Heart left ventricle (tissue), 16 donors: ENCODE measurements at places on chromosomes 5 and 9. TPM values are rescaled to one million over a fixed set of nuclear protein-coding genes. Genes with fewer than 3 reads are reported as not detected.

DNA sequence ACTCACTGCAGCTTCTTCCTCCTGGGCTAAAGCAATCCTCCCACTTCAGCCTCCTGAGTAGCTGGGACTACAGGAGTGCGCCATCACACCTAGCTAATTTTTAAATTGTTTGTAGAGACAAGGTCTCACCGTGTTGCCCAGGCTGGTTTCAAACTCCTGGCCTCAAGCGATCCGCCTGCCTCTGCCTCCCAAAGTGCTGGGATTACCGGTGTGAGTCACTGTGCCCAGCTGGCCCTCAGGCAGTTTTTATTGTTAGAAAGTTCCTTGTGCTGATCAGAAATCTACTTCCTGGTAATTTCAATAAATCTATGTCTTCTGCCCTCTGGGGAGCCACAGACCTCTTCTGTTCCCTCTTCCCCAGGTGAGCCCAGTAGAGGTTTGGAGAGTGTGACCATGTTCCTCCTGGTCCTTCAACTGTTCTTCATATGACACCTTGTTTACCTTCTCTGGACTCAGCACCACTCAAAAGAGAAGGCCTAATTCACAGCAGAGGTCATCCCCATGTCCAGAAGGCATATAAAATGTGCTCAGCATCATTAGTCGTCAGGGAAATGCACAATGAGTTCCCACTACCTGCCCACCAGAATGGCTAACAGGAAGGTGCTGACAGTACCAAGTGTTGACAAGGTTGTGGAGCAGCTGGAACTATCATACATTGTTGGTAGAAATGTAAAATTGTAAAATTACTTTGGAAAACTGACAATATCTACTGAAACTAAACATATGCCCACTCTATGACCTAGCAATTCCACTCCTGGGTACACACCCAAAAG is 10.4 kb downstream of the TMOD1 start:
- no peak for DNase-seq

DNA sequence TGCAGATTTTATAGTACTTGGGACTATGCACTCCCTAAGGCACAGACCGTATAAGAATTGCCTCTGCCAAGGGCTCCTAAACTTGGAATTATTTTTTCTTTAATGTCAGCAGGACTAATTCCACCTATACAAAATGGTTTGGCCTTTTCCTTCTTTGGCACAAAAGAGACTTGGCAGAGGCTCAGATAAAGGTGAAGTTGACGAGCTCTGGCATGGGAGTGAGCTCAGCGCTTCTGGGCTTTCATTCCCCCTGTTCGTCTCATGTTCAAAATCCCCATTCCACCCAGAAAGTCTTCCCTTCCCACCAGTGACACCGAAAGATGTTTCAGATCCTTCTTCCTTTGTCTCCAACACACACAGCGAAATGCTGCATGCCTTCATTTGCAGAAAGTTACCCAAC is 61.2 kb downstream of the F2RL2 start:
- no peak for DNase-seq

Gene TAF1L
- polyA plus RNA-seq = not detected

DNA sequence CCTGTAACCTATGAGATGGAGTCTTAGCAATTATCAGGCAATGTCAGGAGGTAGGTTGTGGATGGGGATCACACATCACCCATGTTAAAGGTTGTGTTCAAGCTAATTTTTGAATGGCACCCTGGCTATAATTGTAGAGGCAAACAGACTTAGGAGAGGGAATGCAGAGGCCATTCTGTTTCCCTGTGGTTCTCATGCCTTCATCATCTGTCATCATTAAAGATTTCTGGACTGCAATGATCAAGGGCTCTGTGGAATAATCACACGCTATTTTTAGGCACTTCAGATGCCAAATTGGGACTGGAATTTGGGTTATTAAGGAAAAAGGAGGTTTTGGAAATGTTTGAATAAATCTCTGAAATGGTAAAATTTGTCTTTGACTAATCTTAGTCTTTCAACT is 1065.4 kb downstream of the TAF11L14 start:
- DNase-seq = no peak

DNA sequence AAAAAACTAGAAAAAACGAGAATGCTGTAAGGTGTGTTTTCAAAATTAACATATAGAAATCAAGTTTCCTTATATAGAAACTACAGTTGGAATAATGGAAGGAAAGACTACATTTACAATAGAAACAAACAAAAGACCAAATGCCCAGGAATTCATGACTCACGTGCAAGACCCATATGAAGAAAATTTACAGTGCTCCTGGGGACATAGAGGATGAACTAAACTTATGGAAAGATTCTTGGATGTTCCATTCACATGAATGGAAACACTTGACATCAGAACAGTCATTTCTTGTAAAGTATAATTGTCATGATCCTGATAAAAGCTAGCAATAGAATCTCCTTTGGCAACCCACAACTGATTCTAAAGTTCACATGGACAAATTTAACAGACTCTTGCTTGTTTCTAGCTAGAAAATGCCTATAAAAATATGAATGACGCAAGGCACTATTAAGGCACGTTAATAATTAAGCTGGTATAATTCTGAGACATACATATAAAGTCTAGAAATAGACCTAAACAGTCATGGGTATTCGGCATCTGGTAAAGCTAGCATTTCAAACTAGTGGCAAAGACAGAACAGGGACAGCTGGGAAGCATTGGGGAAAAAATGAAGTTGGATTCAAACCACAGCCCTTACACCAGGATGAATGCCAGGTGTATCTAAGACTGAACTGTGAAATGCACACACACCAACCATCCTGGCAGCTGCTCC is 5.1 kb upstream of the ZFP62 start:
- no peak for DNase-seq

Gene GARIN3
- not detected for polyA plus RNA-seq

Gene TRIP13
- 1.8 TPM for polyA plus RNA-seq

DNA sequence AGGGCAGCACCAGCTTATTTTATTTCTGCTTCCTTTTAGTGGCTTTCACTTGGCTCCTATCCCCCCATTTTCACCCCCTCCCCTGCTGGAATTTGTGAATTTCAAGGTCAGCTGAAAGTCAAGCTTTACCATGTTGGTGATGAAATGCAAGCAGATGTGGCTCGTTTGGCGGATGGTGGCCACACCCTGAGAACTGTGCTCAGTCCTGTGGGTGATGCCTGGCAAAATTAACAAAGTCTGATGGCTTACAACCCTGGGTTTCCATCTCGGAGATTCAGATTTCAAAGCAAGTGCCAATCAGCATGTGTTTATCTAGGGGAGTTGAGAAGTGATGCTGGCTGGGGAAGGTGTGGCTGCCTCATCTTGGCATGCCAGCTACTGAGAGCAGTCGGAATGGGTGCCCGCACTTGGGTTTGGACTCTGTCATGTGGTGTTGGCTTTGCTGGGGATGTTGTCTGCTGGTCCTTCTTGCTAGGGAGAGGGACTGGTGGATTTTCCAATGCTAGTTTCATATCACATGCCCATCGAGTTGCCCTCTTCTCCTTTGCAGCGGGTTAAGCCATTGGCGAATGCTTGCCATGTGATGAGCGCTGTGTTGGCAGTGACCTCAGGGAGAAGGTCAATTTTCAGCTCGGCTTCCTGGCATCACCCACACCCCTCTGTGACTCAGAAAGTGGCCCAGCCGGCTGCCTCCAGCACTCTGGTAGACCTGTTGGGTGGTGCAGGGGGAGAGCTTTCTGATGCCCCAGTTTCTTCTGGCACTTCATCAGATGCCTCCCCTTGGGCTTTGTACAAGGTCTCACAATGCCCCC is 77.0 kb upstream of the PITX1 start:
- no peak for DNase-seq

Gene HACD4
- polyA plus RNA-seq = 0.23 TPM

DNA sequence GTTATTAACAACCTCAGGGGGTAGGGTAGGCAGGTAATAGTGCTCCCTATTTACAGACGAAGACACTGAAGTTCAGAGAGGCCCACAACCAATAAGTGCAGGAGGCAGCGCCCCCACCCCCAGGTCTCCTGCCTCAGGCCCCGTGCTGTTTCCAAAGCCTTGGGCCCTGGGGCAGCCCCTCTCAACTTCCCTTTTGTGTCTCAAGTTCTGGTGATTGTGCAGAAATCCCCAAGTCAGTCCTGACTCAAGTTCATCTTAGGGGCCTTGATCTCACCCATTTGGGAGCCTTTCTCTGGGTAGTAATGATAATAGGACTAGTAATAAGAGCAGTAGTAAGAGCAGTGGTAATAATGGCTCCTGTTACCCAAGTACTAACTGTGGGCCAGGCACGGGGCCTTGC is 35.5 kb upstream of the ASS1 start:
- no peak for DNase-seq

Gene FAM221B
- not detected for polyA plus RNA-seq

- DNase-seq = no peak
Observed at GRCh38 chr9:90868555-90868954, 66.9 kb downstream of the SYK start.

Gene CARD19
- 38.9 TPM for polyA plus RNA-seq
